ENCODE measurements at places on chromosomes 5 and 9. TPM values are rescaled to one million over a fixed set of nuclear protein-coding genes. Genes with fewer than 3 reads are reported as not detected.

DNA sequence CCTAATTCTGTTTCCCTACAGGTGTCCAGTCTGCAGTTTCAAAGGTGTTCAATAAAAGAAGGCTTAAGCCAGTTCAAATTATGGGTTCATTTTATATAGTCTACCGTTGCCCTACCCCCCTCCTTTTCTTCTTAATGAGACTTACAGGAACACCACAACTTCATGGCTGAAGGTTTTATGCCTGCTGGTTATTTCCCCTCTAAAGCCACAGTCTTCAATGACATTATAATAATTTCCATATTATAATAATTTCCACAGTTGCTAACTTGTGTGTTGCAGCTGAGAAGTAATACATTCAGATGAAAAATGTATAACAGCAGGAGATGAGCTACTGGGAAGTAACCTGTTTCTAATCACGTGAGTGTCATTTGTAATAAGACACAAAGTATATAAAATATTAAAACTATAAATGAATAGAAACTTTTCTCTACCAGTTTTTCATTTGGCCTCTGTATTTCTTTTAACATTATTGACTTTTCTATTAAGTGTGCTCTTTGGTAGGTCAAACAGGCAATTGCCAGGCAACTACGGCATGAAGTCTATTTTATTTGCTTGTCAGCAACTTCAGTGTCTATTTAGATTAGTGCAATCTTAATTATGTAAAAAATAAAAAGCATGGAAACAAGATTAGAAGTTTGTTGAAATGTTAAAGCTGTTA lies 120.5 kb upstream of the HMHB1 start:
- DNase-seq = no peak
- no peak overlapping the region for H3K27ac ChIP-seq
- H3K4me3 ChIP-seq = no peak overlapping the region
- peaks cover 7% of the 10 kb centered on the region for H3K27me3 ChIP-seq
- H3K36me3 ChIP-seq = peaks cover 9% of the 10 kb centered on the region

GRCh38 chr9:128747241-128747640 lies 23.3 kb upstream of the ZDHHC12 start:
- H3K27me3 ChIP-seq = no peaks in the 10 kb centered on the region
- H3K4me1 ChIP-seq = no peaks in the 10 kb centered on the region
- H3K27ac ChIP-seq = no peak overlapping the region
- no peak overlapping the region for H3K4me3 ChIP-seq
- H3K36me3 ChIP-seq = no peaks in the 10 kb centered on the region

- H3K4me3 ChIP-seq = no peak overlapping the region
- H3K36me3 ChIP-seq = no peaks in the 10 kb centered on the region
- peaks cover 12% of the 10 kb centered on the region for H3K27me3 ChIP-seq
- no peak overlapping the region for H3K27ac ChIP-seq
Observed at GRCh38 chr5:73944581-73944980, 318.6 kb downstream of the ARHGEF28 start.

GRCh38 chr5:126198531-126198930 lies 224.7 kb upstream of the GRAMD2B start:
- H3K27ac ChIP-seq = no peak overlapping the region
- no peaks in the 10 kb centered on the region for H3K36me3 ChIP-seq
- H3K27me3 ChIP-seq = no peaks in the 10 kb centered on the region
- no peak for DNase-seq
- no peaks in the 10 kb centered on the region for H3K4me1 ChIP-seq

DNA sequence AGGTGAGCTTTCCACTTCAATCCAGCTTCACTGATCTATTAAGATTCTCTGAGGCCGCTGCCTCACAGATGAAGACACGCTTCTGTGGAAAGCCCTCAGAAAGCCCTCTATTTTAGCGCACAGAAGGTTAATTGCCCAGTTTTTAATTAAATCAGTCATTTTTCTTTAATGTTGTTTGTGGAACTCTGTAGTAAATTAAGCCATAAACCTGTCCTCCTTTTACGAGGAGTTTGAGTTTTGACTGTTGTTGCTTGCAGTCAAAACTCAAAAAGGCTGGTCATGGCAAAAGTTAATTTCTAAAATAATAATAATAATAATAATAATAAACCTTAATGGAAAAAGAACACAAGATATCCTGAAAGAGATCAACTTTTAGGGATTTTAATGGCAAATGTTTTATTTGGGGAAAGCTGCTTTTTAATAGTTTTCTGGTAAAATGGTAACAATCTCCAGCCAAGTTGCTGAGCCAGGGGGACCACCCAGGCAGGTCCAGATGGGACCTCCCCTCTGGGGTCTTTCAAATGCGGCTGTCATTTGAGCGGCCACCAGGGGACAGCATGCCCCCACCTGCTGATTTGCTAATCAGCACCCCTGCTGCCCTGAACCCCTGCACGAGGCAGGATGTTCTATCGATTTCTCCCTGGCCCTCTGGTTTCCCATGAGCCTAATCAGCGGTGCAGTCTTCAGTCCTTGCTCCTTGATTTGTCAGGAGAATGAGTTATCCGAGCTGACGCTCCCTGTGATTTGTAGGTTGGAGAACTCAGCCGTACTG lies 247.2 kb downstream of the FSTL4 start:
- no peak overlapping the region for H3K27ac ChIP-seq
- peaks cover 7% of the 10 kb centered on the region for H3K27me3 ChIP-seq
- no peaks in the 10 kb centered on the region for H3K4me1 ChIP-seq
- H3K36me3 ChIP-seq = no peaks in the 10 kb centered on the region

GRCh38 chr5:132102944-132103331 lies 29.3 kb downstream of the CSF2 start:
- peaks cover 82% of the 10 kb centered on the region for H3K4me1 ChIP-seq
- H3K27me3 ChIP-seq = no peaks in the 10 kb centered on the region
- peak overlapping the region; percentile 33 for H3K27ac ChIP-seq

- H3K27me3 ChIP-seq = no peaks in the 10 kb centered on the region
- DNase-seq = no peak
- no peak overlapping the region for H3K27ac ChIP-seq
- H3K4me3 ChIP-seq = no peak overlapping the region
- no peaks in the 10 kb centered on the region for H3K4me1 ChIP-seq
Observed at GRCh38 chr5:104171958-104172690, 609.5 kb upstream of the NUDT12 start.

DNA sequence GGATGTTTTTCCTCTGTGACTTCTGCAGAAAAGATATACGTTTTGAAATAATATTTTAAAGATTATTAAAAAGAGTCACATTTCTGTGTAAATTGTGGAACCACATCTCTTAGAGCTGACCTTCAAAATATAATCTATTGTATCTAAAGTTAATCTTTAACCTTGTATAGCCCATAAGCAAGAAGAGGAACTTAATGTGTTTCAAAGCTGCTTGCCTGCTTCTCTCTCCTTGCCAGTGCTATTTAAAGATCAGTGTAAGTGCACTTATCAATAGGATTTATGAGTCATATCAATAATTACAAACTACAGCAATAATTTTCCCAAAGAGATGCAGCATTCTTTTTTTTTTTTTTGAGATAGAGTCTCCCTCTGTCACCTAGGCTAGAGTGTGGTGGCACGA lies 29.4 kb upstream of the GDA start:
- H3K4me1 ChIP-seq = no peaks in the 10 kb centered on the region
- no peaks in the 10 kb centered on the region for H3K36me3 ChIP-seq
- no peak for DNase-seq

DNA sequence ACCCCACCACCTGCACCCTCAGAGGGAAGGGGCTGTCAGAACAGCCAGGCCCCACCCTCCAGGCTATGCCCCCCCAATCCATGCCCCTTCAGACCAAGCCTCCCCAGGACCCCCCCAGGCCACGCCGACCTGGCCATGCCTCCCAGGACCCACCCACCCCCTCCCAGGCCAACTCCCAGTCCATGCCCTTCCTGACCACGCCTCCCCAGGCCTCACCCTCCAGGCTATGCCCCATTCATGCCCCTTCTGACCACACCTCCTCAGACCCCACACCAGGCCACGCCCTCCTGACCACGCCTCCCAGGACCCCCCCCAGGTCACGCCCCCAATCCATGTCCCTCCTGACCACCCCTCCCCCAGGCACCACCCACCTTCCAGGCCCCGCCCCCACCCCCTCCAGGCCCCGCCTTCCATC lies 27.6 kb downstream of the TPPP start:
- H3K4me1 ChIP-seq = no peaks in the 10 kb centered on the region
- H3K27me3 ChIP-seq = no peaks in the 10 kb centered on the region
- H3K36me3 ChIP-seq = peaks cover 8% of the 10 kb centered on the region
- H3K4me3 ChIP-seq = no peak overlapping the region
- H3K27ac ChIP-seq = no peak overlapping the region

DNA sequence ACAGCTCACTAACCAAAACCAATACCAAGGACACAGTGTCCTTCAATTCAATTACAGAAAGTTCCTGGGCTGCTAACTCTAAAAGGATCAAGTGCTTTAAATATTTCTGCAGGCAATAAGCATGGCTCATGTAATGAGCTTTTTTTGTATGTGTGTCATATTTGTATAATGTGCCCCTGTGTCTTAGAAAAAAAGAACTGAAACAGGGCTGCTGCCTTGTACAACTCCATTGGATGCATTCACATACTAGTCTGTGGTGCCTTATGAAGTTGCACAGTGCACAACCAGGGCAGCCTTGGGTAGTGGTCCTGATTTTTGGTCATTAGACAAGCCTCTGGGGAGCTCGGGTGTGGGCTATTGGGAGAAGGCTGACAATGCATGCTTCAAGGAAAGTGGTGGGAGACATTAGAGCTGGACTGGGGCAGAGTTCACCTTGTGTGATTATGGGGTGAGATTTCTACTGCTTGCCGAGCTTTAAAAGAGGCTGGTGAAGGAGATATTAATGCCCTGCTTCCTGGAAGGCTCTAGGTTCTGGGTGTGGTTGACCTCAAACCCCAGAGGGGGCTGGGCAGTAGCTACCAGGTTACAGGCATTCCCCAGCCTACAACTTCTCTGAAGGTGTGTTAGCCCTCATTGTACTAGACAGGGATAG lies 3.6 kb upstream of the CPEB4 start:
- no peak overlapping the region for H3K27ac ChIP-seq
- H3K36me3 ChIP-seq = peaks cover 3% of the 10 kb centered on the region
- no peaks in the 10 kb centered on the region for H3K27me3 ChIP-seq
- H3K4me3 ChIP-seq = peak overlapping the region; percentile 31
- DNase-seq = no peak

The MEIKIN gene
- 0.19 TPM for total RNA-seq

The SLC9A3 gene
- total RNA-seq = 1.3 TPM

The FOXI1 gene
- total RNA-seq = not detected
